Sigmoid colon (tissue), 7 donors: ENCODE measurements at places on chromosomes 11 and 22. TPM values are rescaled to one million over a fixed set of nuclear protein-coding genes. Genes with fewer than 3 reads are reported as not detected.

Gene OR52H1
- not detected for polyA plus RNA-seq

Gene TPH1
- 4.6 TPM for polyA plus RNA-seq

Gene MFRP
- not detected for polyA plus RNA-seq

Gene SLC37A2
- 3.5 TPM for polyA plus RNA-seq

- DNase-seq, result no peak
These were observed 1539.4 kb upstream of the TENM4 start for GRCh38 chr11:80980227-80980626.

DNA sequence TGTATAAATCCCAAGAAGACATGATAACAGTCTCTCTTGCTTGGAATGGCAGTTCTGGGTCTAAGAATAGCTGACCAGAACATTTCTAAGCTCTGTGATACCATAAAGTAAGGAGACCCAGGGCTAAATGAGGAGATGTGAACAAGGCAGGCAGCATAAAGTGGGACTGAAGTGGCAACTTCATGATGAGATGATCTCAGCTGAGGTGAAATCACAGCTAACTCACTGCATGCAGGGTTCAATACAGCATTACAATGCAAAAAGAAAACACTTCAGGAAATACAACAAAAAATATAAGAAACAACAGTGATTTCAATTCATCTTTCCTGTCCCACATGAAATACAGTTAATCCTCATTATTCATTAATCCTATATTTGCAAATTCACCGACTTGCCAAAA lies 44.6 kb downstream of the MRE11 start:
- no peak for DNase-seq

DNA sequence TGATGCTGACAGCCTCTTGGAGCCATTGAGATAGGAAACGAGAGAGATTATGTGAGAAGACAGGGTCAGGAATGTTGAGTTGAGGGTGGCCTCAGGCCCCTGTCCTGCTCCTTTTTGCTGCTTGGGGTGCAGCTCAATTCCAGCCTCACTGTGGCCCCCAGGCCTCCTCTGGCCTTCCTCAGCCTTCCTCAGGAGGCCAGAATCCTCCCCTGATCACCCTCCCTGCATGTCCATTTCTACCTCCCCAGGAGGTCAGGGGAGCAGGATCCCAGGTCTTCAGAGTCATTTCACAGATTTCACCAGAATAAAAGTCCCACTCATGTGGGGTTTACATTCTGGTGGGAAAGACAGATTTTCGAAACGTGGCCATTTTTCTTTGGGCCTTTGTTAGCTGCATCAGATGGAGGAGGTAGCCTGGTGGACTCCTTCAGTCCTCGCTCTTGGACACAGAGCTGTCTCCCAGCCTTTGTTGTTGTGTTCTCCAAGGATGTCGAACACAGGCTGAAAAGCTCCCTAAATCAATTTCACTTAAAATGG lies 2.2 kb upstream of the KCNQ1OT1 start:
- peak; percentile 32 for DNase-seq

GRCh38 chr11:129951201-129951865 lies 51.3 kb downstream of the PRDM10 start:
- DNase-seq, result no peak

GRCh38 chr22:44697423-44698141 lies 4.4 kb upstream of the PRR5 start:
- peak; percentile 86 for DNase-seq

DNA sequence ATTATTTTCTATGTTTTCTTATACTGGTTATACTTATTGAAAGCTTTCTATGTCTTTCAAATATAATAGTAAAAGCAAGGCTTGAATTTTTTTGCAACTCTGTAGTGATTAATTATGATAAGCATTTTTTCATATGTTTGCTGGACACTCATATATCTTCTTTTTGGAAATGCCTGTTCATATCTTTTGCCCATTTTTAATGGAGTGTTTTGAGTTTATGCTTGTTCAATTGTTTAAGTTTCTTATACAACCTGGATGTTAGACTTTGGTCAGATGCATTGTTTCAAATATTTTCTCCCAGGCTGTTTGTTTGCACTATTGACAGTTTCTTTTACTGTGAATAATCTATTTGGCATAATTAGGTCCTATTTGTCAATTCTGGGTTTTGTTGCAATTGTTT lies 11.9 kb downstream of the OR52H1 start:
- no peak for DNase-seq

- DNase-seq, result peak; percentile 45
These were observed 863.3 kb downstream of the TBC1D22A start for GRCh38 chr22:47625531-47626427.

DNA sequence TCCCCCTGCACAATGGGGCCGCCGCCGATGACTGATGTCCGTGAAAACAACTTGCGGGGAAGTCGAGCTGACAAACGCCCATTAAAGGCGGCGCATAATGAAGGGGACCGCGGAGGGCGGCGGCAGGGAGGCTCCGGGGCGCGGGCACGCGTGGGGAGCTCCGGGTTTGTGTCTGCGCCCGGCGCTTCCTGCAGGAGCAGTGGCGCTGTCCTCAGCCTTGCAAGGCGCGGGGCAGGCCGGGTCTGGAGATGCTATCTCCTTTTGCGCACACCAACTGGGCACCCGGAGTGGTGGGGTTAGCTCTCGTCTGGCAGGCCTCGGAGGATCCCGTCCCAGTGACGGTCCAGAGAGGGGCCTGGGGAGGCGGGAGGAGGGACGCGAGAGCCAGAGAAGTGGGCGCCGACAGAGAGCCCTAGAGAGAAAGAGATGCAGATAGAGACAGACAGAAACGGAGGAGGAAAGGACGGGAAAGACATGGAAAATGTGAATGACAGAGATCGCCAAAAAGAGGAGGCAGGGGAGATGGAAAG lies 390 bp upstream of the FGF3 start:
- no peak for DNase-seq

DNA sequence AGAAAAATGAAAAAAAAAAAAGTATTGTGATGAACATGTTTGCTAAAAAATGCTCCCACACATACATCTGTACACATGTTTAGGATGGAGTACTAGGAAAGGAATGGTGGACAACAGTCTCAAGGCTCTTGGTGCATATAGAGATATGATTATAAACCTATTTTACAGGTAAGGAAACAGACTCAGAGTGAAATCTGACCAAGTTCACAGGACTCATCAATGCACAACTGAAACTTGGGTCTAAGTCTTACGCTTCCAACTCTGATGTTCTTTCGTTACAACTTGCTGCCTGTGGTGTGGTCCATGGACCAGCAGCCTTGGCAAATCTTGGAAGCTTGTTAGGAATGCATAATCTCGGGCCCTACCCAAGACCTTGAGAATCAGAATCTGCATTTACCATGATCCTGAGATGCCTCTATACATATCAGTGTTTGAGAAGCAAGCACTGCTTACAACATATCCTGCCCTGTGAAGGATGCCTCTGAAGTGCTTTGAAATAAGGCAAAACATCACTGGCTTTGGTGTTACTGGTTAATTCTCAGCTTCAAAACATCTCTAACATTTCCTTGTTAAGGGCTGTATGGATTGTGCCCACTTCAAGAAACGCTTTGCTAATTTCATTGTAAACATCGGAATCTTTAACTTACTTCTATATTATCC lies 39.9 kb upstream of the NUP160 start:
- DNase-seq, result no peak

- DNase-seq, result no peak
These were observed 20.0 kb downstream of the PATE3 start for GRCh38 chr11:125807909-125808308.

DNA sequence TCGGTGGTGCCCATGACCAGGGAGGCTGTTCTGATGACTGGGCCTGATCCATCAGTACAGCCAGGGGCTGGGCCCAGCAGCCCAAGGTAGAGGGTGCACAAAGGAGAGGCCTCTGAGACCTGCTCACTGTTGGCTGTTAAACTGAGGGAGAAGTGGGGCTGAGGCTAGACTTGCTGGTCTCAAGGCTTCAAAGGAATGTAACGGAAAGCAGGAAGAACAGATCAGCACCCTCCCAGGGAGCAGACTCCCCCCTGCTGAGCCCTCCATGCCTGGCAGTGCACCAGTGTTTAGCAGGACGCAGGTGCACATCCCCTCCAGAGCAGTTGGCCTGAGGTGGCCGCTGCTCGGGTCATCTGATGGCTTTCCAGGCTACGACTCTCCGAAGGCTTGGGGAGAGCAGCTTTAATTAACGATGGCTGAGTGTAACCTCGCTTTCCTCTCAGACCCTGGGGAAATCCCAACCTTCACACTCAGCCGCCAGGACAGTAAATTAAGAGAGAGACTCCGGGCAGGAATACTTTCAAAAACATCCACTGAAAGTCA lies 255.7 kb upstream of the NARS2 start:
- no peak for DNase-seq

DNA sequence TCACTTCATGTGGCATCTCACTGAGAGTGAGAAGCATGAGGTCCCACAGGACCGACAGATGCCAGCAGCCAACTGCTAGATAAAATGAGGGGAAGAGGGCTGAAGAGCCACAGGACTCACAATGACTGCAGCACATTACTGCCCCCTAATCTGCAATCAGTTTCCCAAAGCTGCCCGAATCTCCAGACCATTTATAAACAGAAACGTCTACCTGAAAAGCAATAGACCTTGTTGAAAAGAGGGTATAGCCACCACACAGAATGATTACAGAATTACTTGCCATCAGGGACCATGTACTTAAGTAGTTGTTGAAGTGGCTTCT lies 12.4 kb upstream of the TEF start:
- DNase-seq, result no peak

- DNase-seq, result no peak
These were observed 388.1 kb upstream of the API5 start for GRCh38 chr11:42923651-42924050.

GRCh38 chr22:27459999-27460398 lies 341.6 kb downstream of the MN1 start:
- DNase-seq, result no peak

DNA sequence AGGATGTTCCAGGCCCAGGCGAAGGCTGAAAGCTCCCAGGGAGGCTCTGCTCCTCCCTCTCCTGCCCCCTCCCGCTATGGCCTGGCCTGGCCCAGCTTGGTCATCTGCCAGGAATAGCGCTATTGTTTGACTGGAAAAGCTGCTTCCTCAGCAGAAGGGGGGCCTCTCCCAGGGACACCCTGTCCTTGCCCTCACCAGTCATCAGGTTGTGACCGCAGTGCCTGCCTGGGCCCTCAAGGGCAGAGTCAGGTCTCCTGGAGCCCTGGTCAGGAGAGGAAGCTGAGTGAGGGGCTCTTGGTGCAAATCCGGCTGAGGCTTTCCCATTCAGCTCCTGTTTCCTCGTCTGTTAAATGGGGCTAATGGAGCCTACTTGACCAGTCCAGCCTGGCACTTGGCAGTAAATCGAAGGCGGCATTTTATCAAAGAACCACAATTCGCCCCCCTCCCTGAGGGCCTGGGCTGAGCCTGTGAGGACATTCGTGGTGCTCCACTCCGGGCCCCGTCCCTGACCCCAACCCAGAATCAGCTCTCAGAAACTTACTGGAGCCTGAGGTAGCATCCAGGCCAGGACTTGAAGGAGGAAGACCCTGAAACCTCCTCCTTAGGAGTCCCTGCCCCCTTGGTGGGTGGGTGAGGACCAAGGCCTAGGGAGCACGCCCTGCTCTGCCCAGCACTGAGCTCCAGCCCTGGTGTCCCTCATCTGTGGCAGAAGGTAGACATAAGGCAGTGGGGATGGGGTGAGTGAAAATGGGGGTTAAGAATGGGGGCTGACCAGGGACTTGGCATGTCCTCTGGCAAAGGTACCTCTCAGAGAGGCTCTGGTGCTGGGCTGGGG lies 2.0 kb upstream of the CASTOR1 start:
- DNase-seq, result peak; percentile 97
